Peyer's patch (tissue), 4 donors: ENCODE measurements at places on chromosomes 3 and 15.
A peak's percentile ranks its signal among the peaks of the same experiment; 100 is the strongest.

DNA sequence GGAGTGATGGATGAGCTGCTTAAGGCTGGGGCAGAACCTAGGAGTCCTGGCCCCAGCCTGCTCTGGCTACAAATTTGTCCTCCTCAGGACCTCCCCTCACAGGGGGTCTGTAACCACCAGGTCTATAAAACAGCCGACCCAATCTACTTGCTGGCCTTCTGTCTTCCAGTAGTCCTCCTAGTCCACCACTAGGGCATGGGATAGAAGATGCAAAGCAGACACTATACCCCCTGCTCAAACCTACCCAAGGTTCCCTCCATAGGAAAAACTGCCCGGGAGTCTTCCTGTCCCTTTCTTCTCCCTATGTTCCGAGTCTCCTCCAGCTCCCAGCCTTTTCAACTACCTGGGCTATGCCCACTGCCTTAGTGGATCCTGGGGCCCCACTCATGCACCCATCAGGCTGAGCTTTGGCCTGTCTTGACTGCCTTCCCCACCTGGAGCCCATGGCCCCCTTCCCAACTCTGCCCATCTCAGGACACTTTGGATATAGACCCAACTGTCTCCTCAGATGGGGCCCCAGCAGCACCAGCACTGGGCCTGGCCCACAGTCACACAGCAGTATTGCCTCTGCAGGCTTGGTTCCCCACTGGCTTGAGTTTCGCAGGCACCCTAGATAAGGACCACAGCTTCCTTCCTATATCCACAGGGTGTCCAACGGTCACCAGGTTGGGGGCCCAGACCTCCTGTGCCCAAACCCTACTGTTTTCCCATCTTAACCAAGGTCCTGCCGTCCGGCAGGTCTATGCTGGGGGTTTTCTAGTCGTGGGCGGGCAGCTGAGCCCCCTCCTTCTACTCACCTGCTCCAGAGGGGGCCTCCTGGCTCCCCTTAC is 1.1 kb downstream of the HYAL3 start:
- DNase-seq = peak; percentile 57

- no peak for DNase-seq
Observed at GRCh38 chr3:145190138-145190537, 970.8 kb downstream of the PLOD2 start.

- no peak for DNase-seq
Observed at GRCh38 chr3:56061279-56061626, 407.0 kb downstream of the ERC2 start.

GRCh38 chr3:55490276-55490913 is 3.3 kb upstream of the WNT5A start:
- no peak for DNase-seq

GRCh38 chr3:169094204-169094603 is 569.3 kb downstream of the MECOM start:
- DNase-seq = no peak

DNA sequence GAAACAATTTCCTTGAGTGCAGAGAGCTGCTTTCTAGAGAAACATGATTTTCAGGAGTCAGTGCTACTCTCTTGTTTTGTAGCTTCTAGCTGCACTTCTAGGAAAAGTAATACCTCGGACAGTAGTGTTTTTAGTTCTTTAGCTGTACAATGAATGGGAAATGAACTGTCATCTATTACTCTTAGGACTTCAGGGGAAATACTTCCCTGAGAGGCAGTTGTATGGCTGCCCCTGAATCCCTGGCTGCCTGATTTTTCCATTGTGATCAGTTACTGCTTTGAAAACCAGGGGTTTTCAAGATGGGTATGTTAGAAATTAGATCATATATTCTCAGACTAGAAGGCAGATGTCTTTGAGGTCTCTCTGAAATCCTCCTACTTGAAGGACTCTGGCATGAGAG is 200.3 kb upstream of the SEMA6D start:
- DNase-seq = no peak

DNA sequence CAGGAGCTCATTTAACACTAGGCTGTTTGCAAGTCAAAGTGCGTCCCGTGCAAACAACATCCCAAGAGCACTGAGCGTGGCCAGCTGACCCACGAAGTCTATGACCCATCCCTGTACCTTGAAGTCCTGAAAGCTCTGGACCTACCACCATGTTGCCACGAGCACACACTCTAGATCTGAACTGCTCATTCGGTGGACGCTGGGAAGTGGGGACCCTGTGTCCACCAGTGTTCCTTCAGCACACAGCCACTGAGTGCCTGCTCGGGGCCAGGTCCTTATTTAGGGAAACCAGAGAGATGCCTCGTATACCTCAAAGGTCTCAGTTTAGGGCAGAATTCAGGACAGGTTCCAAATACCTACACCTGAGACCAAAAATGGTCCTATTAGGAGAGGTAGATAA is 236.9 kb downstream of the XXYLT1 start:
- DNase-seq = no peak

GRCh38 chr15:99387421-99388168 is 136.3 kb downstream of the LRRC28 start:
- DNase-seq = no peak

DNA sequence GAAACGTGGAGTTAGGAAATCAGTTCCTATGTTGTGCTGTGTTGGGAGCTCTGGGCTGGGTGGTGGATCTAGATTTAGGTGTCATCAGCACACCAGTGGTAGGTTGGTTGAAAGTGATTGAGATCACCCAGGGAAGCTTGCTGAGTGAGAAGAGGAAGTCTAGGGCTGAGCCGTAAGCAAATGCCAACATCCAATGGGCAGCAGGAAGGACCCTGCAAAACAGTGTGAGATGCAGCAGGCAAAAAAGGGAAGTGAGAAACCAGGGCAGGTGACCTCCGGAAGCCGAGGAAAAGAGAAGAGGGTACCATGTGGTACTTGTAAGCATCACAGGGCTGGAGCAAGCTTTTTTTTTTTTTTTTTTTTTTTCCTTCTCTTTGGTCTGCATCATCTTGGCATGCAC is 15.9 kb upstream of the COPG1 start:
- DNase-seq = no peak

GRCh38 chr15:74233851-74234597 is 2.1 kb upstream of the CCDC33 start:
- no peak for DNase-seq

GRCh38 chr3:179732661-179733348 is 80.0 kb downstream of the USP13 start:
- no peak for DNase-seq

GRCh38 chr3:64238971-64239667 is 13.9 kb upstream of the PRICKLE2 start:
- no peak for DNase-seq

DNA sequence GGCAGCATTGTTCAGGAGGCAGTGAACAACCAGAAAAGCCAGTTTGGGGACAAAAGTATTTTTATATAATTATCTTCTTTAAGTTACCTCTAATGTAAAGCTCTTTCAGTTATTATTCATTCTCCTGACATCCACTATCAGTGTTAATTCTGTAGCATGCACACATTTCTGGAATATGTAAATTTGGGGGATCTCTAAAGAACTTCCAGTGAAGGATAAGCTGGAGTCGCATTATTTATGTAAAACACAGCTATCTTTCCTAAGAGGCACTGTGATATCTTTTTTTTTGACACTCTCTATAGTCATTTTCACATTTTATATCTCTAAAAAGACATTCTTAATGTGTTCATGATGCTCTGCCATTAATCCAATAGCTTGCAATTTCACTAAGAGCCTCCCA is 26.7 kb downstream of the SATB1 start:
- no peak for DNase-seq

DNA sequence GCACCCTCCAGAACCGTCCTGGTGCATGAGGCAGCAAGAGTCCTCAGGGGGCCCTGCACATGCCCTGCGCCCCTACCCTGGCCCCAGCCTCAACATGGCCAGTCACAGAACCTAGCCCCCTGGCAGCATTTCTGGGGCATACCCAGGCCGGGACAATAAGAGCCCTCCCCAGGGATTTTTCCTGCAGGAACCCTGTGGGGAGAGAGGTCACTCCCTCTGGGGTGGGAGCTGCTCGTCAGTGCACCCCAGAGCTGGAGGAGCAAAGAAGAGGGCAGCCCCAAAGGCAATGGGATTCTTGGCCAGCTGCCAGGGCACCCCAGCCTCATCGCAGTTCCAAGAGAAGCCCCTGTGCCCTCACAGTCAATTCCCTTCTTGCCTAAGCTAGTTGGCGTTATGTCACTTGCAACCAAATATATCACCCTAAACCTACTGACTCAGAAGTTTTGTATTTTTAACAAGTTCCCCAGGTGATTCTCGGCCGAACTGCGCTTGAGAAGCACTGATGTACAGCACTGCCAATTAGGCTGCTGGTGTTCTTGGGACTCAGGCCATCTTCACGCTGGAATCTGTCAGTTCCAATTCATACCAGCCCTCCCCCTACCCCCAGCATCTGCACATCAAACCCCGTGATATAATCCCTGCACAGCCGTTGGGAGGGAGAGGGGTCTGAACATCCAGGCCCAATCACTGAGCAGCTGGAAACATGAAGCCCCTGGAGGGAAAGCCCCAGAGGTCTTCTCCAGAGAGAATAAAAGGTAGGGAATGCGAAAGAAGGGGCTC is 87.5 kb upstream of the PRR20G start:
- no peak for DNase-seq

DNA sequence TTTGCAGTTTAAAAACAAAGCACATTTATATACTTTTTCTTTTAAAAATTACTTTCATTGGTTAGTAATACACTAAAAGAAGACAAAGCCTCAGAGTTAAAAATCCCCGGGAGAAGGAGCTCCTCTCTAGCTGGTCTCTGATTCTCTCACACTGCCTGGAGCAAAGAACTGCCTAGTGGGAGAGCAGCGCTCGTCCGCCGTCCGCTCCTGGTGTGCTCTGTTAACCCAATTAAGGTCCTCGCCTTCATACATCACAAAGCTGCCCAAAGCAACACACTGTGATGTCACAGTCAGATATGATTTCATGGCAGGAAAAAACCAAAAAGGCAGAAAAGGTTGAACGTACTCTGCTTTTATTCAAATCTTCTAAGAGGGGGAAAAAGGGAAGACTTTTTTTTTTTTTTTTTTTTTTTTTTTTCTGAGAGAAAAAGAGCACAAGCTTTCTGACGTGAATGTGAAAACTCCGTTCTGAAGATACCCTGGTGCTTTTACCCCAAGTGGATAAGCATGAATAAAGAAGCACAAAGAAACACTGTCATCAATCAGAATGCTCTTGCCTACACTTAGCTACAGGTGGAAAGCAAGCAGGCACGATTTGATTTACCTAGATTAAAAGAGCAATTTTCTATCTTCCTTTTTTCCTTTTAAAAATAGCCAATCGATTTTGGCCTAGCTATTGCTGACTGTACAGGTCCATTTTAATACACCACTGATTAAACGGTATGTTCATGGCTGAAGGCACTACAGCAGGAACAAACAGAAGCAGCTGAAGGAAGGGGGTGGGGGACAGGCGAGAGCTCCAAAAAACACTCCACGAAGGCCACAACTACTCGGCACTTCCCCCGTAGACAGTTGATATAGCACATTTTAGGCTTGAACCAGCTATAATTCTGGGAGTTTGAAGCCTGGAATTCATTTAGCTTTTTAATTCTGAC is 115.2 kb downstream of the TIGIT start:
- DNase-seq = no peak
